ENCODE measurements at places on chromosomes 3 and 15. TPM values are rescaled to one million over a fixed set of nuclear protein-coding genes. Genes with fewer than 3 reads are reported as not detected.

- DNase-seq, result no peak
Measured at GRCh38 chr3:17500618-17501017, 241.8 kb downstream of the TBC1D5 start.

- DNase-seq, result peak; percentile 28
Measured at GRCh38 chr15:49215768-49216739, 46.0 kb downstream of the GALK2 start.

The CLRN1 gene
- total RNA-seq, result not detected

DNA sequence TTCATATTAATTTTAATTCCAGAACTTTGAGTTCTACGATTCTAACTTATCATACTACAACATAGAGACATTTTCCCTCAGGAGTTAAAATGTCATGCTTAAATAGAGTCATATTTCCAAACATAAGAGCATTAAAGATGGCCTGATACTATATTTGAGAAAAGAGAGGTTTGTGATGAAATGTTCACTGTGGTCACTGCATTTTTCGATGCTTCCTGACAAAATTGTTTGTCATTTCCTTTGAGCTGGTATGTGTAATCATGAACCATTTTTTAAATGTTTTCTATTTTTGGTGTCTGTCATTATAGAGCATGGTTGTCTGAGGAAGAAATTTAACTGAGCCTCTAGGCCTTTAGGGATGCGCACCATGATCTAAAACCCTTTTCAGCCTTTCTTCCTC, 721.4 kb upstream of the NR2F2 start:
- no peak for DNase-seq
